Pancreas (tissue), 10 donors: ENCODE measurements at places on chromosomes 6 and 20. TPM values are rescaled to one million over a fixed set of nuclear protein-coding genes. Genes with fewer than 3 reads are reported as not detected.

DNA sequence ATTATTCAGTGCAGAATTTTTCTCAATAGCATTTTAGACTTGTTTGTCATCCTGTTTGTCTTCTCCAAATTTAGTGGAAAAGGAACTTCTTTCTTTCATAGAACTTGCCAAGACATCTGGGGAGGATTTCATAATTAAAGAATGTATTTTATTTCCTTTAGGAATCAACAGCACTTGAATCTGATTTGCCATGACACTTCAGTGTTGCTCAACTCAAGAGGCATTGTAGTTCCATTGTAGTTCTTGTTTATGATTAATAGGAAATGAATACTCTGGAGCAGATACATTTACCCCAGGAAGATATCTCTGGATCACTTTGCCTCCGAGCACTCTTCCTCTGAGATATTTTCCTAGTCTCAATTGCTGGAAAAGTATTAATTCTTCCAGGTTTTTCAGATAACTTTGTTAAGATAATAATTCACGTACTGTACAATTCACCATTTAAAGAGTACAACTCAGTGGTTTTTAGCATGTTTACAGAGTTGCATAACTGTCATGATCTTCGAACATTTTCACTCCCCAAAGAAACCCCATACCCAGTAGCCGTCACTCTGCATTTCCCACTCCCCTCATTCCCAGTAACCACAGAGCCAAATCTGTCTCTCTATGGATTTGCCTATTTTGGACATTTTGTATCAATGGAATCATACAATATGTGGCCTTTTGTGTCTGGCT, 29.7 kb downstream of the AKAP12 start:
- no peak for DNase-seq

DNA sequence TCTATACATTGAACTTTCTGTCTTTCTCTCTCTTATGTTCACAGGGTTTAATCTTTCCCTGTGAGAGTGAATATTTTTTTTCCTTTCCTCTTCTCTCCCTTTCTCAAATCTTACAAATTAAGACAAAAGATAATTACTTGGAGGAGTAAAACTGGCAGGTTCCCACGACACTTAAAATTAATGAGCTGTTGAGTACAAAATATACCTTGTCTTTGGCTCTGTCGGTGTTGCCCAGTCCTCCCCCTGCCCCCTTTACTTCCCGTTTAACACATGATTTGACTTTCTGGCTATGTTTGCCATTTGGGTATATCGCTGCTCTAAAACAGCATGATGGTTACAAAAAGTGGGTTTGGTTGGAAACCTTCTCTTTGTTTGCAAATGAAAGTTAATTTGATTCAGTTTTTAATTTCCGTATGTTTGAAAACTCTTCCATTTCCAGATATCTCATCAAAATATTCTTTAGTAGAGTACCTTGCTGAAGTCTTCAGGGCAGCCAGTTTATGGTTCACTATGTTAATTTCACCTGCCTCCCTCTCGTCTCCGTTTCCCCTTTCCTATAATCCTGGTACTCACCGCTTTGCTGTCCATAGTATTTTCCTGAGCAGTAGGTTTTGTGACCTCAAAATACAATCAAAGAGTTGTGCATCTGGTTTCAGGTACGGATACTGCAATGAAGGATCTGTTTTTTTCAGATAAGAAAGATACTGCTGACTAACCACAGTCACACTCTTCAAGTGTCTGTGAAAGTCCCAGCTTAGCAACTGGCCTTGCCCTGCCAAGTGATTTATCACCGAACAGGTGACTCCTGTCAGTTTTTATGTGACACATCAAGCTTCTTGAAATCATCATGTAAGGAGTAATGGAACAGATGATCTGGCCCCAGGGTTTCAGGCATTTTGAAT, 181.2 kb downstream of the DTNBP1 start:
- DNase-seq = no peak

DNA sequence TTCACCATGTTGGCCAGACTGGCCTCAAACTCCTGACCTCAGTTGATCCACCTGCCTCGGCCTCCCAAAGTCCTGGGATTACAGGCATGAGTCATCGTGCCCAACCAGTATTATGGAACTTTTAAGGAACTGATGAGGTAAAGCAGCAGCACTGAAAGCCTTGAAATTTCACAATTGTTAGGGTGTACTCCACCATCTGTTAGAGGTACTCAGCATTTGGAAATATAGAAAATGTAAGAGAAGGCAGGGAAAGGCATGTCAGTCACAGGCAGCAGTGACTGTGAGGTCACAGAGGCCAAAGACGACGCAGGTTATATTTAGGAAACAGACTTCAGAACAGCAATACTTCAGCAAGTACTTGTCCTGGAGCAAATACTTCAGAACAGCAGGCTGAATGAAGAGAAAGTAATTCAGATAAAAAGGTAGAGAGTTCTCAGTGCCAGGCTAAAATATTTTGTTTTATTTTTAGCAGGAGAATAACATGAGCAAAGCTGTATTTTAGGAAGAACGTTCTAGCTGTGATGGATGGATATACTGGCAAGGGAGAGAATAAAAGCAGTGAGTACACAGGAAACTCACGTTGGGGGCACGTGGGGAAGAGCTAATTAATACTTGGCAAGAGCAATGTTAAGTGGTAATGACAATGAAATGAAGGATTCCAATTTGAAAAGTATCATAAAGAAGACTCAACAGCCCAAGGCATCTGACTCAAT, 67.2 kb downstream of the DTNBP1 start:
- no peak for DNase-seq

DNA sequence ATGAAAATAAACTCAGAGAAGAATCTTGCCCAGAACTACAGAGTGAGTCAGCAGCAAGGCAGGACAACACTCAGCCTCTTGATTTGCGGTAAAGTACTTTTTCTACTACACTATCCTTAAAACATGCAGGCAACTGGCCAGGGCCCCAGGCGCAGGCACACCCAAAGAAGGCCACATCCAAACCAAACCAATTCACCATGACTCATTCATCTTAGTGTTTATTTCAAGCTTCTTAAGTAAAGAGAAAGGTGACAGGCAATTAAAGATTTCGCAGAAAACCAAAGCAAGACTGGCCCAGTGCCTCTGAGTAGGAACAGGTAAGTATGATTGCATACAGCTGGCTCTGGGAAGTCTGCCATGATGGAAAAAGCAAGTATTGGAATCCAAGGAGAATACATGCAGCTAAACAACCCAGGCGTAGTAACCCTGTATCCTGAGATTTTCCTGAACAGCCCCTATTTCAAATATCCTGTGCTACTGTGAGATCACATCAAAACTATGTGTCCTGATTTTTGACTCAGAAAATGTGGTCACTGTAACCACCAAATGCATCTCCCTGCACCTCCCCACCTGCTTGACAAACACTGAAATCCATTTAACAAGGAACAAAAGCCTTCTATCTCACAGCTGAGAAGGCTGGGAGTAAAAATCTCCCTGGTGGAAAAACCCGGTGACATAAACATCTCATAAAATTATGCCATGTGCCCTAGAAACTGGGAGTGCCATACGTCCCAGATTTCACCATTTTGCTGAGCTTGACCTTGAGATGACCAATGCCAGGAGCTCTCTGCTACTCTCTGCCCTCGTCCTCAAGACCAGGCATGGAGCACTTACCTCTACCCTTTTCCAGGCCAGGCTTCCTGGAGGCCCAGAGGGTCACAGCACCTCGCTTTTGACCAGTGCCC, 12.4 kb downstream of the WFDC3 start:
- peak; percentile 88 for DNase-seq

DNA sequence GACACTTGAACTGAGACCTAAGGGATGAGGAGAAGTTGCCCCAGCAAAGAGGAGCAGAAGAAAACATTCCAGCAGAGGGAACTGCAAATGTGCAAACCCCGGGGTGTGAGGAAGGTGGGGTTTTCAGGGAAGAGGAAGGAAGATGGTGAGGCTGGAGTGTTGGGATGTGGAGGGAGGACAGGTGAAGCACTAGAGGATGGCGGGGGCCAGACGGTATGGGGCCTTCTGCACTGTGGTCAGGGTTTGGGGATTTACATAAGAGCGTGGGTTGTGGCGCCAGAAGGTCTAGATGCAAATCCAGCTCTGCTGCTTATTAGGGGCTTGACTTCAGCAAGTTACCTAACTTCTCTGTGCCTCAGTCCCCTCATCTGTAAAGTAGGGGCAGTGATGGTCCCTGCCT, 16.0 kb downstream of the DLGAP4 start:
- no peak for DNase-seq

DNA sequence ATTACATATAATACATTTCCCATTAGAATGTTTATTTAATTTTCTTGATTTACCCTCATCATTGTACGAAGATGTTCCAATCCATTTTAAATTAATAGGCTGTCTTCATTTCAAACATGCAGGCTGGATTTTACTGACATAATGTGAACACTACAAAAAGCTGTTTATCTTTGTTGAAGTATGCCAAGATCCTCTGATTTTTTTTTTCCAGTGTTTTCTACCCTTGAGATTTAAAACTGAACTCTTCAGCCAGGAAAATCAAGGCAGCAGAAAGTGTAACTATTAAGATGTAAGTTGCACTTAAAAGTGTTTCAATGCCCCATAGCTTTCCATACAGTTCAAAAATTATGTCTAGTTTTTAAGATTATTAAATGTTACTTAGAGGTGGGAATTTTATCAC, 43.5 kb downstream of the PRKN start:
- no peak for DNase-seq

DNA sequence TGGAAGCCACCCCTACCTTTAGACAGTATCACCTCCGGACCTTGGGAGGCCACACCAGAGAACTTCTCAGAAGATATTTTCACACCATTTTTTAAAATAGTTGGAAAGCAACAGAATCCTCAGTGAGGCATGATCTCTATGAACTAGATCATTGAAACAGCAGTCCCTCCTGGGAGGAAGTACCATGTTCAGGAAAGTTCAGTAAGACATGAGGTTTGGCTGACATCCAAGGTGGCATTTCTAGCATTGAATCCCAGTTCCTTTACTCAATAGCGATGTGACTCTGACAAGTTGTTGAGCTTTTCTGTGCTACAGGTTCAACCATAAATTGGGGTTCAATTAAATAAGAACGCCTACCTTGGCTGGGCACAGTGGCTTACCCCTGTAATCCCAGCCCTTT, 169.0 kb downstream of the TBC1D7 start:
- no peak for DNase-seq

DNA sequence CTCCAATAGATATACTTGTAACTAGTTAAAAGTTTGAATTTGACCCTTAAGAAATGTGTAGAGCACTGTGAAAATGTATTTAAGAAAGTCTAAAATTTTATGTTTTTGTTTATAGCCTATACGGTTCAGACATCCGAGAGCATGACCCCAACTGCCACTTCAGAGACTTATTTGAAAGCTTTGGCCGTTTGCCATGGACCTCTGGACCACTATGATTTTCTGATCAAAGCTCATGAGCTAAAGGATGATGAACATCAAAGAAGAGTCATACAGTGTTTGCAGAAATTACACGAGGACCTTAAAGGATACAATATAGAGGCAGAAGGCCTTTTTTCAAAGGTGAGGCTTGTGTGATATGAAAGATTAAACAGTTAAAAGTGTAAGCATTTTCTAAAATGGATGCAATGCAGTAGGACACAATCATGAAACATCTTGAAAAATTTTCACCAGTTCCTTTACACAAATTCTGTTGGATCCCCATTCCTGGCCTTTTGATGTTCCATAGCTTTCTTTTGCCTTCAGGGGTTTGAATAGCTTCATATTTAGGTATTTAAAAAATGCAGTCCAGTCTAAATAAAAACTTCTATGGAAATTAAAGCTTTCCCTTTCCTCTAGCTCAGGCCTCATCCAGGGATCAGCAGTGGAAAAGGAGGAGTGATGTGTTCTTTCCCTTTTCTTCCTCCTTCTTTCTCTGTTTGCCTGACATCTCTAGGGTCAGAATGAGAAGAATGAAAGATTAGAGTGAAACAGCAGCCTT, 29.0 kb downstream of the AFG1L start:
- DNase-seq = no peak

DNA sequence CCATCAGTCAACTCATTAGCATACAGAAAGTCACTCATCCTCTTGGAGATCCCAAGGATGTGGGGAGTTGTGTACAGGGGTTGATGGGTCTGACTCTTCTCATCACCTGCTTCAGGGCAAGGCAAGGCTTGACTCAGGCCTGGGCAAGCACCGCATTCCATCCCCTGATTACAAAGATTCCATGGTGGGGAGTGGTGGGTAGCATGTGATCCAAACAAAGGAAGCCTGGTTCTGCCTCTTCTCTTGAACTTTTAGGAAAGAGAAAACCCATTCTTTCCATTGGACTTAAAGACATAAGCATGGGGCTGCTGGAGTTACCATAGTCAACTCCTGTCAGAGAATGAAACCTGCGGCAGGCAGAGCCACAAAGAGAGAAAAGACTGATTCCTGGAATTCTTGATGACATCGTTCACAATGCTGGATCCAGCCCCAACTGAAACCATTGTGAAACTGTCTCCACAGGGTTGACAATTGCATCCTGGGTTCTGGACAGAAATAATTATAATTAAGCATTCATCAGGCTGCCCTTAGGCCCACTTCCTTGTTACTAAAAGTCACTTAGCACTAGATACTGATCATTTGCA, 235.8 kb upstream of the KCNG1 start:
- DNase-seq = no peak

DNA sequence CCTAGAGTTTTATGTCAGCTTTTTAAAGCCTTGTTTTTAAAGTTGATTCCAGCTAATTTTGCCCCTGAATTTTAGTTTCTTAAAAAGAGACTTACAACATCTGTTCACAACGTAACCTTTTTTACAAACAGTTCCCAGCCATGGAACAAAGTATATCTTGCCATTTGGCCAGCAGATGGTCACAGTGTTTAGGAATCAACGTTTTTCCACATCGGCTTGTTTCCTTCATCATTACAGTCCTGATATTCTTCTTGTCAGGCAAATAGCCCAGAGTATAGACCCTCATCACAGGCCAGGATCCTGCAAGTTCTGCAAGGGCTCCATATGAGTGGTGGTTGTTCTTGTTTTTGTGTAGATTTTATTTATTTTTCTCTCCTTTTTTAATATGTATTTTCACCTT, 341.7 kb upstream of the HTR1E start:
- no peak for DNase-seq

- DNase-seq = no peak
Measured at GRCh38 chr20:49245921-49246740, 26.9 kb downstream of the DDX27 start.

DNA sequence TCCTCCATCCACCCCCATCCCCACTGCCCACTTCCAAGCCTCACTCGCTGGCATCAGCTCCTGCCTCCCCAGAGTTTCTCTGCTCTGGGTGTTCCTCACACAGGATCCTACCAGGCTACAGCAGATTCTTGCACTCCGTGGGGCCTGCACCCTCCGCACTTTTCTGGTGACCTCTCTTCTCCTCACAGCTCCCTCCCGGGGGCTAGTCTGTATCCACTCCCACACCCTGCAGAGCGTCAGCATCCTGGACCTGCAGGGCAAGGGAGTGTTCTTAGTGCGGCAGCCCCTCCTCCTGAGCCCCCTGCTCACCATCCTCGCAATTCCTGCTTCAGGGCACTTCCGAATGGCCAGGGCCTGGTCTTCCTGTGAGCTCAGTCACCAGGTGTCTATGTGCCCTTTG, 224.2 kb downstream of the DLL1 start:
- peak; percentile 31 for DNase-seq

Gene PEX3
- 6.4 TPM for total RNA-seq

Gene PRSS16
- total RNA-seq = 23.9 TPM

Gene BPIFB4
- not detected for total RNA-seq

Gene GPR63
- total RNA-seq = 0.69 TPM

Gene KIF25
- total RNA-seq = 0.28 TPM

Gene FAM184A
- total RNA-seq = 2.7 TPM

Gene MAK
- total RNA-seq = 0.05 TPM

Gene PROCR
- 12.8 TPM for total RNA-seq

Gene BFSP1
- 1.8 TPM for total RNA-seq

Gene FAM83B
- total RNA-seq = 7.3 TPM
